Stimulated activated CD4-positive, alpha-beta T cell treated with anti-CD3 and anti-CD28 coated beads, Interleukin-12 subunit alpha, Interleukin-12 subunit beta, amount 100 ng/mL, for 48 hours (primary cell): ENCODE measurements at places on chromosomes 3 and 15.

DNA sequence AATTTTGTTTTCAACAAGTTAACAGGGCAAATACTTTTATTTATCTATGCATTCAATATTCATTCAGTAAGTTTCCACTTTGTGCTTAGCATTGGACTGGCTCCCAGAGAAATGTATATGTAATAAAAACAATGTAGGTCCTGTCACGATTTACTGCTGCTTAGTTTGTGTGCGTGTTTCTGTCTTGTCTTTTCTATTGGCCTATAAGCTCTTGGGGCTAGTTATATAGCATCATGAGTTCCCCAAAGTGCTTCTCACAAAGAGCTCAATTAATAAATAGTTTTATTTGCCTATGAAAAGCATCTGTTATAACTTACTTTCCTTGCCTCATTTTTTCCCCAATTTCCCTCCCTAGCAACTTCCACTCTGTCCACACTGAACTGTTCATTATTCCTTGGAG, 666.7 kb upstream of the NAALADL2 start:
- no peak for DNase-seq

GRCh38 chr15:42130246-42130986, 26.0 kb downstream of the PLA2G4F start:
- DNase-seq = no peak

DNA sequence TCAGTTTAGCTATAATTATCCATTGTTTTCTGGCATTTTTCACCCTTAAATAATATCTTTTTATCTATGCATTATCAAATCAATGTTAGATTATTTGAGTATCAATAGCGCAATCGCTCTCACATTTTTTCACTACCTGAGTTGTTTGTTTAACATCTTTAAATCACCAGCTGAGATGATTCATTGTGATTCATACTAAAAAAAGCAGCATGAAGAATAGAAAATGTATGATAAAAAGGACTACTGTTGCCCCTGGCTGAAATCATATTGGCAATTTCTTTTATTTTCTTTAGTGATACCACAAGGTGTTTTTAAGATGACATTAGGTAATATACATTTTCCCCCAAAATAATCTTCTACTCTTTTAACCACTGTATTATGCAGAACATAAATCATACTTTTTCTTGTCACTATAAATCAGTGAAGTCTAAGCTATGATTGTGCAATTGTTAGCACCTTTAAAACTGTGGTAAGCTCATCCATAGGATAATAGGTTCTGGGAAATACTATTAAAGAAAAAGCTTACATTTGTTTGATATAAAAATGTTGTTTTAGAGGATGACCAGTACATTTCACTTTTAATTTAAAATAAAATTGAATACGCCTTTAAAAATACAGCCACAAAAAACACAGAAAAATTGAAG, 889.1 kb downstream of the NAALADL2 start:
- DNase-seq = no peak

- DNase-seq = no peak
Observed at GRCh38 chr3:197270558-197271317, 27.7 kb downstream of the DLG1 start.

DNA sequence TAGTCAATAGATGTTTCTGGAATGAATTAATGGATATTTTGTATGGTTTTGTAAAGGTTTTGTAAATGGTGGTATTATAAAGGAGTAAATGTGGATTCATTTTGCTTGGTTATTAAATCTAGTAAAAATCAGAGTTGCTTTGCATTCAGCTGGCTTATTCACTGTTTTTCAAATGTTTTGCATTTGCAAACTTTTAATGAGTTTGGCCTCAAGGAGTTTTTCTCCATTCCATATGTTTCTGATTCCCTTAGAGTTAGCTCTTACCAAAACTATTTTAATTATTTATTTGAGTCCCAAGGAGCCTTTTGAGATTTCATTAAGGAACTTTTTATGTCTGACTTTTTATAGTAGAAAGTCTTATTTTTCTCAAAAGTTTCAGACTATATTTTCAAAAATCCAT, 992.2 kb downstream of the DIPK2A start:
- no peak for DNase-seq

- DNase-seq = no peak
Observed at GRCh38 chr15:50168783-50169411, 13.1 kb upstream of the SLC27A2 start.

DNA sequence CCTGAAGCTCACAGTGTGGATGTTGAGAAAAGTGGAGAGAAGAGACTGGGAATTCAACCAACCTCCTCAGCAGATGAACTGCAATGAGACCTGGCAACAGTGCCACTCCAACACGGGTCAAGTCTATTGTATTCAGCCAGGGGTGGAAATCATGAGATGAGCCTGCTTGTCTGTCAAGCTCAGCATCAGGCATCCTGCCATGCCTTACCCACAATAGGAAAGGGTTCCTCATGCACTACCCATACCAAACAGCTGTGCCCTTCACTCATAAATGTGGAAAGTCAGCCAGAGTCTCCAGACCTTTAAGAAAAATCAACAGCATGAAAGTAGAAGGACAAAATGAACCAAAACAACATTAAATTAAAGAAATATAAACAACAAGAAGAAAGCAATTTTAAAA, 542.1 kb downstream of the EPHB1 start:
- no peak for DNase-seq

DNA sequence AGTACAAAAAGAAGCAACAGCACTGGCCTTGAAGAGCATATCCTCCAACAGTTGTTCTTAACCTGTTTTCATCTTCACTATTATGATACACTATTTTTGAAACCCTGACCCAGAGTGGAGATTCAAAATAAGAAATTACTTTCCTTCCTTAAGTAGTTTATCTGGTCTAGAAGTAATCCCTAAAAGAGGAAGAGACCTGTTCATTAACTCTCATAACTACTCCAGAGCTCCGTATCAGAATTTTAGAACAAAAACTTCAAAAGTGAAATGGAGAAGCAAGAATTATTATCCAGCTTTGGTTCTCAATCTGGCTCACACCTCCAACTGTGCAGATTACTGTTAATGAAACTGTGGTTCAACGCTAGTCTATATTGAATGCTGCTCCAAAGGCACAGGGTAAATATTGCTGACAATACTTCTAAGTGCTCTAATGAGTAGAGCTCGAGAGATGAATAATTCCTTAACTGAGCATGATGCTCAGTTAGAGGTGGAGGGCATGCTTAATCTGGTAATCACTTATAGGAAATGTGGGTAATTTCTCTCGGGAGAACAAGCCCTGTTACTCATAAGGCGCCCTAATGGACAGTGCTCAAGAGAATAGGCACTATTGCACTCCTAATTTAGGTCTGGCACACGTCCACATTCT, 5.2 kb downstream of the LCMT2 start:
- no peak for DNase-seq

GRCh38 chr3:192887047-192887446, 30.6 kb downstream of the MB21D2 start:
- no peak for DNase-seq

DNA sequence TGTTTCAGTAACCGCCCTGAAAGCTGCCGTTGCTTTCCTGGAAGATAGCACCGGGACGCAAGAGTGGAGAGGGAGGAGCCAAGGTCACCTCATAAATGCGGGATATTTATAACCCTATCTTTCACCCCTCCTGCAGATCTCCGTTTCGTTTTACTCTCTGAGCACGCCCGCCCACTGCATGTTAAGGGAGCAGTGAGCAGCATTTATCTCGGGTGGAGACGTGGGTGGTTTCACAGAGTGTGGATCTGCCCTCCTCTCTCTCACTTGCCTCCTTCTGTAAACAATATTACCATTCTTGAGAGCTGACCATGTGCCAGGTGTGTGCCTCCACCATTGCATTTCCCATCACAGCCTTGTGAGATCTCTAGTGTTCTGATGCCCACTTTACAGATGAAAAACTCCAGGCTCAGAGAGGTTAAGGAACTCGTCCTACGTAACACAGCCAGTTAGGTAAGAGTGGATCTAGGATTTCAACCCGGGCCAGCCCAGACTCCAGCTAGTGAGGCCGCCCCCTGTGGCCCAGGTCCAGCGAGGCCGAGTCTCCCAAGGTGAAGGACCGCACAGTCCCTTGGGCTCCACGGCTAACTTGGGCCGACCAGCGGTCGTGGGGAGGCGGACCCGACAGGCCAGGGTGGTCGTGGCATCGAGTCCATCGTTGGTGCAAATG, 16.9 kb upstream of the SEMA4B start:
- peak; percentile 6 for DNase-seq

DNA sequence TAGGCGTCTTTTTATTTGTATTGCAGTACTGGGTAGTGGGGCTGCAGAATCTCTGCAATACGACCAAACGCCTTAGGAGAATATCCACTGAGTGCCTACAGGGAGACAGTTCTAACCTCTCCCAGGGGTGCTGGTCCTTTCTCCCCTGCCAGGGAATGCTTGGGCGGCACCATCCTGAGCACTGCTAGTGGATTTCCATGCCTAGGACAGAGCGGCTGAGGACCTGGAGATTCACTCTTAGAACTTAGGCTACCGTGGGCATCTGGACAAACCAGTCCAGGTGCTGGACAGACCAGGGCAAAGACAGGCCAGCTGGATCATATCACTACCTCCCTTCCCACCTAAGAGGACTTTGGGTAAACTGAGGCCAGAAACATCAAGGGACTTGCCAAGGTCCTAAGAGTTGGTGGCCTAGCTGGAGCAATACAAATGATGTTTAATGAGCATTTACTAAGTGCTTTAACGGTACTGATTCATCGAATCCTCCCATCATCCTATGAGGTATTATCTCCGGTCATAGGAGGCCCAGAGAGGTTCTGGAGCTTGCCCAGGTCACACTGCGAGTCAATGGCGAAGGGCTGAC, 902 bp downstream of the TMEM44 start:
- no peak for DNase-seq

- DNase-seq = no peak
Observed at GRCh38 chr3:159860269-159861116, 128.1 kb upstream of the IL12A start.

DNA sequence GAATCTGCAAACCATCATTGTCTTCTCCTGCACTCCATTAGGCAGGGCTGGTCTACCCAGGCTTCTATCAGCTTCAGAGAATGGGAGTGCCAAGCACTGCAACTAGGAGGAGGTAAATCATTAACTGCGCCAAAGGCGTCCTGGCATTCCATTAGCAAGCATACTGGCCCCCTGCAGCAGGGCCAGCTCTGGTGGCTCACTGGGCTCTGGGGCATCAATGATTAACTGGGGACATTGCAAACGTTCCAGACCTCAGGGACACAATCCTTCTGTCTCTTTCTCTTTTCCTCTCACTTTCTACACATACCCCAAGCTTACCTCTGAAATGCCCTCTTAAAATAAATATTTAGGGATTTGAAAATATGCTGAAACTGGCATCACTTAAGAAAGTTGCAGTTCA, 129.0 kb downstream of the MYLK start:
- no peak for DNase-seq

GRCh38 chr3:175668300-175668699, 809.2 kb downstream of the NAALADL2 start:
- no peak for DNase-seq

DNA sequence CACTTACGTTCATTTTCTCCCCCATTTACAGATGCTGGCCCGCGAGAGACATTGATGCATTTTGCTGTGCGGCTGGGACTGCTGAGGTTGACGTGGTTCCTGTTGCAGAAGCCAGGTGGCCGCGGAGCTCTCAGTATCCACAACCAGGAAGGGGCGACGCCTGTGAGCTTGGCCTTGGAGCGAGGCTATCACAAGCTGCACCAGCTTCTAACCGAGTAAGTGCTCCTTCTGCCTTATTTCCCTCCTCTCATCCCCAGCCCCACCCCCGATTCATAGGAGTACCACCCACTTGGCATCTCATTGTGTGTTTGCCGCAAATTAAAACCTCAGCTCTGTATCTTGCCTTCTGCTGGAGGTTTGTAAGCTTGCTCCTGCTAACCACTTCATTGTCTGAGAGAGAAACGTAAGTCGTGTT, 163.3 kb downstream of the AKAP13 start:
- no peak for DNase-seq

DNA sequence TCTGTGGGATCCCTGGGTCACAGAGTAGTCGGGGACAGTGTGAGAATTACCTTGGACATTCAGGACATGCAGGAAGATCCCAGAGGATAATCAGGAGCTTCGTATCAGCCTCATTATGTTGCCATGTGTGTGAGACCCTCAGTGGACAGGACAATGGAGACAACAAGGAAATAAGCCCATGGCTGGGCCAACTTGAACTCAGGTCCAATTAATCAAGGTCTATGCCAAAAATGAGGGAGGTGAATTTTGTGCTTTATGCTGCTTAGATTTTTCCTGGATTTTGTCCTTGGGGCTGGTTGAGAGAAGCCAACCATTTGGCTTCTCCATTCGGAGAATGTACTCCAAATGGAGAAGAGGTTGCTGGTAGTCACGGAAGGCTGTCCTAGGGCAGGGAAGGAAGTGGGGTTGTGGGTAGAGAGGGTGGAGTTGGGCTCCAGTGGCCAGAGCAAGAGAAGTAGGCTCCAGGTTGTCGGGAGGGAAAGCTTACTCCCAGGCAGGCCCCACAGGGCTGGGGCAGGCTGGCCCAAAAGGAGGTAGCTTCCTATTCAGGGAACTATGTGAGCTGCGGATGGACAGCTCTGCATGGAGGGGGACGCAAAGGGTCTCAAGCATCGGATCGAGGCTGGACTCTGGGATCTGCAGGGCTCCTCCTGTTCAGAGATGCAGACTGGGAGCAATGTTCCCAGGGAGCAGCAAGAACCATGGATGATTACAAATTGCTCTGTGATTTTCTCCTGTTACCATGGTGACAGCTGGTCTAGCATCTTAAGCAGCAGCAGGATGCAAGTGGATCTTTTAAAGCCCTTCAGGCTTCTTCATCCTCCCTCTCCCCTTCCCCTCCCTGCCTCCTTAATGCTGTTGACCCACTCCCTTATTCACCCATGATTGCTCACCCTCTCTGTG, 91.1 kb downstream of the WNT7A start:
- no peak for DNase-seq

DNA sequence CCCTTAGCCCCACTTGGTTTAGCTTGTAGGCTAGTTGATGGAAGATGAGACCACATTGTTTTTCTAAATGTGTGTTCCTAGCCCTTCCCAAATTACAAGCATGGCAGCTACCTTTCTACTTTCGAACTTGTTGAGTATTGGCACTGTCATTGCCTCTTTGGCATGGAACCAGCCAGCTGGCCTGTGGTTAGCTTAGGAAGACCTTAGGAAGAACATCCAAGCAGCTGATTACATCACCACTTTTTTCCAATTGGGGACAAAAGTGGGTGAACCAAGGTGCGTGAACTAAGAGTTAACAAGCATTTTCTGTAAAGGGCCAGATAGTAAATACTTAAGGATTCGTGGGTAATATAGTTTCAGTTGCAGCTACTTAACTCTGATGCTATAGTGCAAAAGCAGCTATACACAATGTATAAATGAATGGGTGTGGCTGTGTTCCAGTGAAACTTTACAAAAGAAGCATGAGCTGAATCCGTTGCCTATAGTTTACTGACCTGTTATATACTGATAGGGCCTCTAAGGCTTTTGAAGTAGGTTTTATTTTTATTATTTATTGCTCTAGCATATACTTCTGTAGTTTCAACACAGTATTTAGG, 8.5 kb downstream of the KLHL18 start:
- no peak for DNase-seq

- DNase-seq = no peak
Observed at GRCh38 chr15:56098195-56098863, 104.9 kb upstream of the NEDD4 start.

GRCh38 chr15:101209285-101209845, 42.5 kb downstream of the CHSY1 start:
- DNase-seq = no peak

GRCh38 chr15:60350108-60350507, 47.7 kb downstream of the ANXA2 start:
- DNase-seq = no peak
